ENCODE measurements at places on chromosomes 6 and 20.

DNA sequence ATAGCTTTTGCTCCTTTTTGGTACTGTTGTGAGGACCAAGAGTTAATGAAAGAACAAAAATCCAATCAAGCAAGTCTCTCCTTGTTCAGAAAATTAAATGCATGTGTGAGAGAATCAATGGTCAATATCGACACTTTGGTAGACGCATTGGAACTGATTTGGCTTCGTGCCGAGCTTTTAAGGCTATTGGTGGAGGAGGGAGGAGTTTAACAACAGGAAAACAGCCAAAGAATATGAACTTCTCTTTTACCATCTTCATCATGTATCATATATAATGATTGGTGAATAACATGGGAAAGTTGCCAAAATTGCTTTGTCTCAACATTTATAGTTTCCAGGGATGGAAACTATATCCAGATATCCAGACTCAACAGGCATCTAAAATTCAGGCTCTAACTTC, 266.5 kb upstream of the CITED2 start:
- DNase-seq: no peak

GRCh38 chr20:31693402-31693801, 29.3 kb downstream of the BCL2L1 start:
- DNase-seq: no peak

DNA sequence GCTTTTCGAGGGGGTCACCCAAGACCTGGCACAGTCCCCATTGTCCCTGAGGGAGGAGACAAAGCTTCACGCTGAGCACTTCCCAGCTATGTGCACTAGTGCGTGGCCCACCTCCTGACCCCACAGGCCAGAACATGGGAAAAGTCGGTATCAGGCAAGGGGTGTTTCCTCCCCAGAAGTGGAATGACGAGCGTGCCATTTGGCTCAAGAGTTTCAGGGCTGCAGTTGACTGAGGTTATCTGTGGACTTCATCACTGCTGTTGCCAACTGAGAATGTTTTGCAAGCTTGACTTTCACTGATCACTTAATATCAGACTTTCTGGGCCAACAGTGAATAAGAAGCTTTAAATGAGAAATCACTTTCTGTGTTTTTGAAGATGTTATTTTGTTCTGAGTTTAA, 137.0 kb upstream of the AFDN start:
- DNase-seq: no peak

- DNase-seq: no peak
Measured at GRCh38 chr6:73134588-73134987, 90.7 kb downstream of the KHDC1L start.

DNA sequence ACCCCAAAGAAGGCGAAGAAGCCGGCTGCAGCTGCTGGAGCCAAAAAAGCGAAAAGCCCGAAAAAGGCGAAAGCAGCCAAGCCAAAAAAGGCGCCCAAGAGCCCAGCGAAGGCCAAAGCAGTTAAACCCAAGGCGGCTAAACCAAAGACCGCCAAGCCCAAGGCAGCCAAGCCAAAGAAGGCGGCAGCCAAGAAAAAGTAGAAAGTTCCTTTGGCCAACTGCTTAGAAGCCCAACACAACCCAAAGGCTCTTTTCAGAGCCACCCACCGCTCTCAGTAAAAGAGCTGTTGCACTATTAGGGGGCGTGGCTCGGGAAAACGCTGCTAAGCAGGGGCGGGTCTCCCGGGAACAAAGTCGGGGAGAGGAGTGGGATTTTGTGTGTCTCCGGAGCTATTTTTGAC, 69.6 kb downstream of the HFE start:
- peak; percentile 13 for DNase-seq

DNA sequence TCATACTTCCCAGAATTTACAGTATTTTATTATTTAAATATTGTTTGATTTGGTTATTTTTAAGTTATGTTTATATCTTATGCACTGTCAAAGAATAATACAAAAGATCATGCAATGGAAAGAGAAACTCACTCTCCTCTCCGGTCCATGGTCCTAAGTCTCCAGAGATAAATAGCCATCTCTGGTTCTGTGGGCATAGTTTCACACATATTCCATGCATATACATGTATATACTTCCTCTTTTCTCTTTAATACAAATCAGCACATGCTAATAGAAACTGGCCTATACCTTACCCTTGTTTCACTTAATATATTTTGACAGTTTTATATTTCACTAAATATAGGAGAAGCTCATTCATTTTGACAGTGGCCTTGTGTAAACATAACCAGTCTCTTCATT, 901.7 kb upstream of the CITED2 start:
- no peak for DNase-seq

GRCh38 chr6:82525775-82526495, 162.3 kb downstream of the TPBG start:
- peak; percentile 76 for DNase-seq

GRCh38 chr20:43774754-43775153, 48.0 kb upstream of the GTSF1L start:
- DNase-seq: no peak

- DNase-seq: no peak
Measured at GRCh38 chr6:43216200-43216599, 13.1 kb downstream of the DNPH1 start.

GRCh38 chr6:16104624-16105433, 24.1 kb upstream of the MYLIP start:
- no peak for DNase-seq
